Fibroblast of lung (primary cell): ENCODE measurements at places on chromosomes 4 and X. TPM values are rescaled to one million over a fixed set of nuclear protein-coding genes. Genes with fewer than 3 reads are reported as not detected.

The KIF4A gene
- 1.8 and 5.6 TPM in 2 replicates for total RNA-seq

The NEXMIF gene
- total RNA-seq, result under 0.01 TPM in 1 of 2 replicates, not detected in the other

The COX7B2 gene
- not detected in 2 replicates for total RNA-seq

The CHST7 gene
- 8.5 and 11.2 TPM in 2 replicates for total RNA-seq

The C4orf51 gene
- total RNA-seq, result not detected in 2 replicates

The CYSLTR1 gene
- 0.26 and 0.50 TPM in 2 replicates for total RNA-seq

The MAGEC3 gene
- not detected in 2 replicates for total RNA-seq

The XAGE1A gene
- not detected in 2 replicates for total RNA-seq

The HSD17B13 gene
- under 0.01 and 0.17 TPM in 2 replicates for total RNA-seq

The PAGE4 gene
- total RNA-seq, result not detected in 2 replicates

The GABRQ gene
- total RNA-seq, result under 0.01 TPM in 1 of 2 replicates, not detected in the other

The CLIC2 gene
- total RNA-seq, result 6.7 and 11.7 TPM in 2 replicates

The SPACA5 gene
- not detected in 2 replicates for total RNA-seq

The SATL1 gene
- total RNA-seq, result not detected in 2 replicates
